ENCODE measurements at places on chromosomes 7 and 10.

GRCh38 chr7:67738958-67739357 lies 742.3 kb downstream of the TYW1 start:
- no peak for DNase-seq

DNA sequence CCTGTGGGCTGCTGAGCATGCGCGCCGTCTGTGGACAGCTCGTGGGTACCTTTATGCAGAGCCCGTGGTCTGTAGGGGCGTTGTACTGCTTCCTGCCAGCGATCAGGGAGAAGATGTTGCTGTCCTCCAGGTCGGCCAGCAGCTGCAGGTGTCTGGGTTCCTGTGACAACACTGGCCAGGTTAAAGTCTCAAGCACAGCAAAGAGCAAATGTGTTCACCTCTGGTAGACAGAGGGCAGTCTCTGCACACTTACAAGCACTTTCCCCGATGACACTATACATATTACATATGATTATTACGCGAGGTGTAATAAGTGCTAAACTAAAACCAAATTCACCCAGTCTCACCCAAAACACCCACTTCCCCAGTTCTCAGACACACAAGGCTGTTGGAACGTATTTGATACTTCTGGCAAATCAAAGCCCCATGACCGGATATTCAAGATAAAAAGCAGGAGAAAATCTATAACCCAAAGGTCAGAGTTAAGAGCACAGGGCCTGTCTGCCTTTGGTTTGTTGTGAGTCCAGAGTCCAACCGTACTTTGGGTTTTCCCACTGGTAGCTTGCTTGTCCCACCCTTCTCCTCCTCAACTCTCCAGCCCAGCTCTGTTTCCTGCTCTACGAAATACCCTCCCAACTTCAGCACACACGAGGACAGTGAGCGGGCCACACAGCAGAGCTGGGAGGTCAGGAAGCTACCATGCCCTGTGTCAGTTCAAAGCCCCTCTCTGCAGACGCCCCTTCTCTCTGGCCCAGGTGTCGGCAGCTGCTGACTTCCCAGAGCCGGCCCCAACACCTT lies 49.7 kb upstream of the DDC start:
- DNase-seq: no peak

- no peak for DNase-seq
Measured at GRCh38 chr7:53302496-53303246, 267.2 kb downstream of the POM121L12 start.

DNA sequence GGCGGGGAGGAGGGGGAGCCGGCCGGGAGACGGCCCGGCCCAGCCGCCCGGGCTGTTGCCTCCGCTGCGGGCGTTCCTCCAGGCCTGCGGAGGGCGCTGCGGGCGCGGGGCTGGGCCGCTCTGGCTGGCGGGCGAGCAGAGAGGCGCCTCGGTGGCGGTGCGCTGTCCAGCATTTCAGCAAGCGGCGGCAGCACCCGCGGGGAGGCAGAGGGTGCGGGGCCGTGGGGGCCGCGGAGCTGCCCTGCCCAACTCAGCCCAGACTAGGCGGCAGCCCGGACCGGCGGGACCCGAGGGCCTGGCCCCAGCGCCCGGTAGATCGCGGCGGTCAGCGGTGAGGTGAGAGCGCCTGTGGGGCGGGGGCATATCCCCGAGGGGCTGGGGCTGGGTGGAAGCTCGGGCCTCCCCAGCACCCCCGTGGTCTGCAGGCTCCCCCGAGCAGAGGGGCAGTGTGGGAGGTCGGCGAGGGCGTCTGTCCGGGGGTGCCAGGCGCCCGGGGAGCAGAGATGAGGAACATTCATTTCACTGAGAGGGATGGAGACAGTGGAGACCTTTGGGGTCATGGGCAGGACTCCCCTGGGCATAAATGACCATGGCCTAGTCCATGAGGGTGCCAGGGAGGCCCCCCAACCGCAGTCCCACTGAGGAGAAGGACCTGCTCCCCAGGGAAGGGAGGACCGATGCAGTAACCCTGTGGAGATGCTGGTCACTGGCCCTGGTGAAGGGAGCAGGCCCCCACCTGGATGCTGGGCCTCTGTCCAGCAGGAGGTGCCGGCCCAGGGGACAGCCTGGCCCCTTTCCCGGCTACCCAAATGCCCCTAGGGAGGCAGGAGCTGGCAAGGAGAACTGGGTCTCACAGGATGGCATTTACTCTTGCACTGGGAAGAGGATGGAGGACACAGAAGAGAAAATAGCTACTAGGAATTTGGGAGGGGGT lies at the start of gene SRRM3:
TSS of gene SRRM3 (plus strand) at position 165 of the 934 bp plus-strand sequence. CDS start 33,171 bp downstream, outside the sequence.
- DNase-seq: peak; percentile 74

- no peak for DNase-seq
Measured at GRCh38 chr7:135714534-135715009, 13.4 kb downstream of the SLC13A4 start.

Measured in GM06990 (cell line).